ENCODE measurements at places on chromosomes 7 and 10.

DNA sequence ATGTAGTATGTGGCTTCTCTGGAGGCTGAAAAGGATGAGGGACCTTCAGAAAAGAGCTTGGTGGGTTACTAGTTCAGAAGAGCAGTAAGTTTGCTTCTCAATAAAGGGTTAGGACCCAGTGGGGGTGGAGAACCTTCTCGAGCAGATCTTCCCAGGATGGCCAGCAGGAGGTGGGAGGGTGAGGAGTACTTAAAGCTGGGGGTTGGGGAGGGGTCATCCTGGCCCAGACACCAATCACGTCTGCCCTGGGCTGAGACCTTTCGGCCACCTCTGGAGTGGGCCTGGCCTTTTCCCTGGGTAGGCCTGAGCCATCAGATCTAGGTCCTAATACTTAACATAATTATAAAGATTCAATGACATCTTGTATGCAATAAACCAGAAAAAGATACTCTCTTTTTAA is 149.0 kb upstream of the TCF7L2 start:
- DNase-seq: no peak

- DNase-seq: no peak
These were observed 72.2 kb downstream of the VTI1A start for GRCh38 chr10:112519133-112519761.

DNA sequence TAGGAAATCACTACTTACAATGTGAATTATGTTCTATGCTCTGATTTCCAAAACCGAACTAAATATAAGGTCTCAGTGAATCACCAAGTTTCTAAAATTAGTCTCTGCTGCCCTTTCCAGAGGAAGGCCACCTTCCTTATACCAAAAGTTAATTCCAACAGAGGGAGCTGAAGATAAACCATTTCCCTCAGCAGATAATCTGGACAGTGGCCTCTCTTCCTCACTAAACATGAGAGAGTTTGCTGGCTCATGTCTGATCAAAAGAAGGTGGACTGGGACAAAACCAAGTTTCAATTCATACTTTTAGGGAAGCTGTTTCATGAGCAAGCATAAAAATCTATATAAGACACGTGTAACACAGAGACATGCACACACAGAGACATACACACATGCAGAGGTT is 6.4 kb downstream of the FEZF1 start:
- no peak for DNase-seq

DNA sequence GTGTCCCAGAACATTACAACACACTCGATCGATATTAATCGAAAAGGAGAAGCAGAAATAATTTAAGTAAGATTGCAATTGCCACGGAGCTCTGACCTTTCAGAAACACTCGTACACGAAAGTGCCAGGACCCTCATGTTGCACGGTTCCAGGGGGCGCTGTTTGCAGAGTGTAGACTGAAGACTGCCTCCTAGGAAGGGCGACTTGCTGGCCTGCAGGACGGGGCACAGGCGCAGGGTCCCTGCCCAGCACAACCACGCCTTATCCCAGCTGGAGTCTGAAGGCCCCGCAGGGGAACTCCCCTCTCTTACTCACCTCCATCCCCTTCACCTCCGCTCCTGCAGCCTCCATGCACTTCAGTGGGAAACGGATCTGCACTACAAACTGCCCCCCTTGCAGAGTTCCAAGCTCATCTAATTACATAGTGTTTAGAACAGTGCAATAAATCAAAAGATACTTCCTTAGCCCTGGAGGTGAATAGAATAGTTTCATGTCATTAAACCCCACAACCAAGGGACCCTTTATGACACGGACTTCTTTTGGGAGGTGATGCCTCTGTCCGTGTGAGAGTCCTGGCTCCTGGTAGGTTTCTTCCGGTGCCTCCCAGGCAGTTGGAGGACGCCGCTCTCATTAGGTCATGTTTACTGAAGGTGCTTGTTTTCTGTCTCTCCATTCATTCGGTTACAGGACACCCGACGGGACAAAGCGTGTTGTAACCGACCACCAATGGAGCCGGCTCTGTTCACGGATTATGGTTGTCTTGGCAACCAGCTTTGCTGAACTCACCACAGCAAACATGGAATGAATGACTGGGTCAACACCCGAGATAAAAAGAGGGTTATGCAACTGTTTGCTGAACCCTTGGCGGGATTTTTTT is 262.2 kb downstream of the BAMBI start:
- DNase-seq: no peak

- DNase-seq: no peak
These were observed 23.9 kb upstream of the FAM107B start for GRCh38 chr10:14798636-14799035.

GRCh38 chr7:23530405-23530804 is 1.4 kb downstream of the TRA2A start:
- DNase-seq: no peak

- no peak for DNase-seq
These were observed 46.8 kb downstream of the HIPK2 start for GRCh38 chr7:139730746-139731612.

DNA sequence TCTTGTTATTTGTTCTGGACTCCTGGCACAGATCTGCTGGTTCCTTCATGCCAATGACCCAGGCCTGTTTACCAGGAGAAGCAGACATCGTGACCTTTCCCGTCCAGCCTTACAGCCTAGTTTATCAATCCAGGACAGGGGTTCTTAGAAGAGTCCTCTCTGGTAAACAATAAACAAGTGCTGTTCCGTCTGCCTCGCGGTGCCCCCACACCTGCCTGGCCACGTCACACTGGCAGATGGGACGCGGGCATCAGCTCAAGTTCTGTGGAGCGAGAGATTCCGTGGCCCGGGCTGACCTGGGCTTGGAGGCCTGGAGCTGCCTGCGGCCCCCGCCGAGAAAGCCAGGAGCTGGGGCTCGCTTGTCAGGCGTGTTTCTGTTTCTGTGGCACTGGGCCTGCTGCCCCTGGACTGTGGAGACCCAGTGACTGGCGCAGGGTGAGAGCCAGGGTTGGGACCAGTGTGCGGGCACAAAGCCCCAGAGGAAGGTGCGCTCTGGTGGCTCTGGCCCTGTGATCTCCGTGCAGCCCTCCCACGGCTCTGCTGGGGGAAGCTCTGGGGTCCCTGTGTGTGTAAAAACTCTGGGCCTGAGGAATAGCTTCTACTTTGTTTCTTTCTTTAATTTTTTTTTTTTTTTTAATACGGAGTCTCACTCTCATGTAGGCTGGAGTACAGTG is 28.4 kb upstream of the PFKFB3 start:
- no peak for DNase-seq

GRCh38 chr10:57362811-57363210 is 904.9 kb downstream of the IPMK start:
- DNase-seq: no peak

DNA sequence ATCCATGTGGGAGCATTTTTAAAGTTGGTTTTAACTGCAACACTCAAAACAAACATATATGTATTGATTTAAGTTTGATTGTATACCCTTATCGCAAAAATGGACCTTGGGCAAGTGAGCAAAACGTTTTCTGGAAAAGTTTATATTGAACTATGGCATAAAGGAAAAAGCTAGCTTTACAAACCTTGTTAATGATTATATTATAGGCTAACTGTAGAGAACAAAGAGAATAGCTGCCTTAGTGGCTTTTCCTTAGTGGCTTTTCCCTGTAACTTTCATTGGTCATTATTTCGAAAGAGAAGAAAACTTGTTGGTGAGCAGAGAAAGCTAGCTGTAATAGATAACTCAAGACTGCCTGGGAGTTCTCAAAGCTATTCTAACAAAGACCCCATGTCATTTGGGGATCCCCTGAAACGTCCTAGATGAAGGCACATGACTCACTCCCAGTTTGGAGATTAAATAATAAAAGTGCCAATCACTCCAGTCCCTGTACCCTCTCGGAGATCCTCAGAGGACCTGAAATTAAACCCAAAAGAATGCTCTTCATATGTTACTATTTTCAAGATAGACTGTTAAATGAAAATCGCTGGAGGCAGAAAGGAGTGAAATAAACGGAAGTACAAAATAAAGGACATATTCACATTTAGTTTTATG is 92.1 kb downstream of the SRI start:
- no peak for DNase-seq

DNA sequence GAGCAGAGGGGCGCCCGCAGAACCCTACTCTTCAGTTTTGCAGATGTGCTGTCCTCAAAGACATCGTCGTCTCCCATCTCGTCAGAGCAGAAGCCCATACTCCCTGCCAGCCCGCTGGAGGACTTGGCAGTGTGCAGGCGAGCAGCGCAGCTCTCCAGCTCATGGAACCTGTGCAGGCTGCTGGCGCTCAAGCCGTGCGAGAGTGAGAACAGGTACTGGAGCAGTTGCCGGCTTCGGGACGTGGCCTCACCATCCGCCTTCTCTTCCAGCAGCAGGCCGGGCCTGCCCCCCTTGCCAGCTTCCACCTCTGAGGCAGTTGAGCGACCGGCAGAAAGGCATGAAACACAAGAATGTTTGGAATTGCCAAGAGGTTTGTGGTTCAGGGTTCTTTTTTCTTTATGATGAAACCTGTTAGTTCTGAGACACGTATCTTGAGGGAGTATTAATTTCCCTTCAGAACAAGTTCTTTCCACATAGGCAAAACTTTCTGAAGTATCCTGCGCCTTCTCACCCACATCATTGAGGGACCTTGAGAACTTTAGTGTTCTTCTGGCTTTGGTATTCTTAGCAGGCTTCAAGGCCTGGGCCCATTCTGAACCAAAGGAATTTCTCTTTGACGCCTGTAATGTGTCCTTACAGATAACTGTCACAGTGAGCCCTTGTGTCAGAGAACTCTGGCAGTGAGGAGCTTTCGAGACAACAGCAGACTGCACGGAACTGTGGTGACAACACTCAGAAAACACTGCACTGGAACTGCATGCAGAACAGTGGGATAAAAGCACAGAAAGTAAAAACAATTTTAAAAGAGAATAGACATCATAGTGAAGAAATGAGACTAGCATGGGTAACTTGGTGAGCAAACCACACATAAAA is 89.5 kb downstream of the ALOX5 start:
- no peak for DNase-seq

DNA sequence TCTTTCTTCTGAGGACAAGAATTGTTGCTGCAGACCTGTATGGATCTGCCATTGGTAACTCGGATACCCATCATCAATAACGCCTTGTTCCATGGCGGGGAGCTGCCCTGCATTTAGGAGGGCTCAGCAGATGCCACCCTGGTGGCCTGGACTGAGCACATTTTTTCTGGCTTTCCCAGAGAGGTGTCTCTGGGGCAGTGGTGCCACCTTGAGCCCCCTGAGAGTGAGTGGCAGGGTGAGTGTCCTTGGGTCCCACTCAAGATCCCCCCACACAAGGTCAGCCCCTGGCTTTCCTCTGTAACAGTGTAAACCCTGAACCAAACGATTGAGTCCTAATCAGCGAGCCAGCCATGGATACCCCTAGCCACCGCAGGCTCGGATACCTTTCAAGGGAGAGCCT is 258.6 kb downstream of the GLRX3 start:
- no peak for DNase-seq

DNA sequence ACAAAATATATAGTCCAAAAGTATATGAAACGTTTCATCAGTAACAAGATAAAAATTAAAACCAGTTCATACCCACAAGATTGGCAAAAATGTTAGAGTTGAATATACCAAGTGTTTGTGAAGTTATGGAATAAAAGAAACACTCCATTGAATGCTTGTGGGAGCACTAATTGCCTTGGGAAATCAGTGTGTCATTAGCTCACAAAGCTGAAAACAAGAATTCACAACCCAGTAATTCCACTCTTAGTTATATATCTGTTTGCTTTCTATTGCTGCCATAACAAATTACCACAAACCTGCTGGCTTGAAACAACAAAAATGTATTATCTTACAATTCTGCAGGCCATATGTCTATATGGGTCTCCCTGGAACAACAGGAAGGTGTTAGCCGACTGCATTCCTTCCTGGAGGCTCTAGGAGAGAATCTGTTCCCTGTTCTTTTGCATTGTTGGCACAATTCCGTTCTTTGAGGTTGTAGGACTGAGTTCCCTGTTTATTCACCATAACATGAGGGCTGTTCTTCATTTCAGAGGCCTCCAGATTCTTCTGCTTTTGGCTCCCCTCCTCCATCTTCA is 45.7 kb downstream of the SEM1 start:
- DNase-seq: no peak

- no peak for DNase-seq
These were observed 745.0 kb downstream of the GRID1 start for GRCh38 chr10:85621562-85621961.

GRCh38 chr7:2355705-2356008 is 1.0 kb downstream of the EIF3B start:
- DNase-seq: no peak

DNA sequence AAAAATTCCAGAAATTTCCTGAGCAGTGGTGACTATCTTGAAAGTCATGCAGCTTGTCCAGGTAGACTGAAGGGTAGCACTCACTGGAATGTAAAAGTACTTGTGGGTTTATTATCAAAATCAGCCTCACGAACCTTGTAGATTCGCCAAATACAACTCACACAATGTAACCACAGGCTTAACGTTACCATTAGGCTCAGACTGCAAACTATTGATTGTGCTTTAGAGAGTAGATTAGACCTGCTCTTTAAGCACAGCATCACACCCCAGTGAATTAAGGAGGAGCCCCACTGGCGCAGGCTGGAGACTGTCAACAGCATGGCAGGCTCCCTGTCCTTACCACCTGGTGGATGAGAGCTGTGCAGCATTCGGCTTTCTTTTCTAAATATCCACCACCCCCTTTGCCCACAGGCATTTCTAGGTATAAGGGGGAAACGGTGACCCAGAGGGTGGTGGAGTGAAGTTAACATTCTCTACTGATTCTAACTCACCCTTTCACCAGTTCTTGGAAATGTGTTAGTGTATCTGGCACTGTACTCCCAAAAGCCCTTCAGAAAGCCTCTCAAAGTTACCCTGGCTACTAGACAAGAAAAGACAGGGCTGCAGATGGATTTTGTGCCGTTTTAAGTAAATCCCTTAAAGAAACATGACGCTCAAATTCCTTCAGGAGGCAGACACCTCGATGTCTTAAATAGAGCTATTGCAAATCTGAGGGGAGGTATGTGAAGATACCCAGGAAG is 56.6 kb downstream of the GSDME start:
- no peak for DNase-seq

DNA sequence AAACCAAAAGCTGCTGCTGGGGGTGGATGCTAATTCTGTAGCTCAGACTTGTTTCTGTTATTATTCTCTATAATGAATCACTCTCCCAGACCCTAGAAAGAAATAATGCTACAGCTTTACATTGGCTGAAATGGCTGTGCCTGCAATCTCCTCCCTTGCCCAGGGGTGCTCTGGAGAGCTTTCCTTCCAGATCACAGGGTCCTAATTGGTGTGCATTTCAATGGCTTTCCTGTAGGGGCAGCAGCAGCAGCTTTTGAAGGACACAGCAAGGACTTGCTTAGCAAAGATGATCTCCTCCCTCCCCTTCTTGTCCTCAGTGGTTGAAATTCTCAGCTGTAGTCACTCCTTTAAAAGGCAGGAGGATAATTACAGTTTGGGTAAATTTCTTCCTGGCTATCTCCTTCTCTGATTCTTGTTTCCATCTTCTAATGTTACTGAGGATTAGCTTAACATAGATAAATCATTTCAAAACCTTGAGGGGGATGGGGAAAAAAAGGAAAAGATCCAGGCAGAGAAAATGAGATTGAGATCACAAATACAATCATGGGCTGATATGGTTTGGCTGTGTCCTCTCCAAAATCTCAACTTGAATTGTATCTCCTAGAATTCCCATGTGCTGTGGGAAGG is 120.2 kb upstream of the CTTNBP2 start:
- DNase-seq: no peak

GRCh38 chr10:78964952-78965633 is 103.7 kb upstream of the ZMIZ1 start:
- no peak for DNase-seq

GRCh38 chr7:131957338-131958020 is 401.1 kb upstream of the PODXL start:
- DNase-seq: no peak

- DNase-seq: no peak
These were observed 60.1 kb upstream of the ZPBP start for GRCh38 chr7:50153148-50153547.

- DNase-seq: no peak
These were observed 109.0 kb upstream of the VIPR2 start for GRCh38 chr7:159253657-159254056.

Data from stimulated activated CD8-positive, alpha-beta memory T cell treated with anti-CD3 and anti-CD28 coated beads, Interleukin-7, amount 100 ng/mL, for 4 hours (primary cell).